Activated T-helper 2 cell treated with anti-CD3 and anti-CD28 coated beads, Interferon-gamma antibody, Interleukin-2, Interleukin-4, amounts not matched to agents 10 μg/mL and 5 μg/mL and 100 μg/mL, durations not matched to agents 14 hours and 24 hours and 36 hours (primary cell): ENCODE measurements at places on chromosomes 5 and 9. TPM values are rescaled to one million over a fixed set of nuclear protein-coding genes. Genes with fewer than 3 reads are reported as not detected.

DNA sequence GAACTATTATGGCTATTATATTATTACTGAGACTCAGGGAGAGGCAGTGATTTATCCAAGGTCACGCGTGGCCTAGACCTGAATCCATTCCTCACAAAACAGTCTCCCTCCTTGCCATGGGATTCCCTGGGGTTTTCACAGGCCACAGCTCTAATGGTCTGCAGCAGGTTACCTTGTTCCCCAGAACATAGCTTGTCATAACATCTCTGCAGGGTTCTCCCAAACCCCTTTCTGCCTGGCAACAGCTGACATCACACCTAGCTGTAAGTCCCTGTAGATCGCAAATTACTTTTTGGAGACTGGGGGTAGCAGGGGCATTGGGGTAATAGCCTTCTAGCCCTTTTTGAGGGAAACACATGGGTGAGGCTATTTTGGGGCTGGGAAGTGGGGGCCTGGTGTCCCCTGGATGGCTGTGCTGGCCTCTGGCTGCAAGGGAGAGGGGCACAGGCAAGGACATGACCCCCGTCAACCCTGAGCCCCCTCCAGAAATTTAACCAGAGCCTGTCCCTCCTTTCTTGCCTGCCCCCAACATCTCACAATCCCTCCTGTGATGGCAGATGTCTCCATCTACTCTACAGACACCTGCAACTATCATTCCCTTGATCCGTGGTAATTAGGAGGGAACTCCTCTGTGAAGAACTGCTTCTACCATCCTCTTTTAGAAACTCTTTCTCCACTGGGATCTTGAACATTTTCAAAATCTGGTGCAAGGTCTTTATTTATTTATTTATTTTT is 1.3 kb downstream of the CD74 start:
- DNase-seq, result peak; percentile 67

GRCh38 chr9:77750284-77750683 is 102.2 kb upstream of the GNA14 start:
- no peak for DNase-seq

- DNase-seq, result no peak
Measured at GRCh38 chr9:104850786-104851545, 77.0 kb downstream of the ABCA1 start.

DNA sequence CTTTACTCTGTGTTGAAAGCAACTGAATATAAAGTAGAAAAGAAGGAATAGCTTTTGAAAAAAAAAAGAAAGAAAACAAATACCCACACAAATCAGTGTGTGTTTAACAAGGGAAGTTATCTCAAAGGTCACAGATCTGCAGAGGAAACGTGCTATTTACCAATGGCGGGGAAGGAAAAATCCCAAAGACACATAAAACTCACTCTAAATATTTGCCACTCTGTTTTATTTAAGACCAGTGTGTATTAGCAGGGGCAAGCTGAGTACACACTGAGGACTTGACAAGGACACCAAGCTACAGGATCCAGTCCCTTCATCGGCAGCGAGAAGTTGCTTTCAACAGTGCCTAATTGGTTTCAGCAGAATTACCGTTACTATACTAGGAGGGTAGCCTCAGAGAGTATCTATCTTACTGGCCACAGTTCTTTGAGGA is 252.5 kb downstream of the DEPDC1B start:
- no peak for DNase-seq

- no peak for DNase-seq
Measured at GRCh38 chr5:6261668-6262067, 116.7 kb downstream of the MED10 start.

GRCh38 chr5:95927927-95928723 is 33.5 kb downstream of the ELL2 start:
- DNase-seq, result no peak

- no peak for DNase-seq
Measured at GRCh38 chr5:161399996-161400562, 146.4 kb downstream of the GABRB2 start.

- no peak for DNase-seq
Measured at GRCh38 chr5:154732212-154732611, 23.0 kb upstream of the LARP1 start.

GRCh38 chr9:117416856-117417255 is 2.0 kb upstream of the ASTN2 start:
- no peak for DNase-seq

- DNase-seq, result no peak
Measured at GRCh38 chr5:53430618-53431252, 49.7 kb upstream of the FST start.

DNA sequence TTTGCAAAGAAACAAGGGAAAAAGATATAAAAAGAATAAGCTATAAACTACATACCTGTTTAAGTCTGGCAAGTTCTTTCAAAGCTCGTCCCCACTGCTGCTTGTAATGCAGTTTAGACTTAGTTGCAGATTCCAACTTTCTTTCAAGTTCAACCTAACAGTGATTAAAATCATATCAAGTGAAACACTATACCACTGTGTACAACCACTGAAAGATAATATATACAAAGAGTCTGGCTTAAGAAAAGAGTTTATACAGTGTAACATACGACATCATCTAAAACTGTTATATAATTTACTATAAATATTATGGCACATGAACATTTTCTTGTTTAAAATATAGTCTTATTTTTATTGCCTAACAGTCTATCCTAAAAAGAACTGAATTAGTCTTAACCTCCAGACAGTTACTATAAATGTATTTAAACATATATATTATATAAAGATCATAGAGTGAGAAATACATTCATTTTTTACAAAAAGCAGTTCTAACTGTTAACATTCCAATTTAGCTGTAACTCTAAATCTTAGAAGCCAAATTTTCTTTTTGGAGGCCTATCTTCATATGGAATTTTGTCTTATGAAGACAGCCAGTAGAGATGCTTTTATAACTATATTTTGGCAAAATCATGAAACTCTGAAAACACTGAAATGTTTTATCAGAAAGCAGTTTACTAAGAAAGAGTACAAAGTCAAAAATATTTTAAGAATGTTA is 58.6 kb downstream of the CEP120 start:
- DNase-seq, result no peak

GRCh38 chr5:164073081-164073480 is 567.7 kb downstream of the MAT2B start:
- DNase-seq, result no peak

DNA sequence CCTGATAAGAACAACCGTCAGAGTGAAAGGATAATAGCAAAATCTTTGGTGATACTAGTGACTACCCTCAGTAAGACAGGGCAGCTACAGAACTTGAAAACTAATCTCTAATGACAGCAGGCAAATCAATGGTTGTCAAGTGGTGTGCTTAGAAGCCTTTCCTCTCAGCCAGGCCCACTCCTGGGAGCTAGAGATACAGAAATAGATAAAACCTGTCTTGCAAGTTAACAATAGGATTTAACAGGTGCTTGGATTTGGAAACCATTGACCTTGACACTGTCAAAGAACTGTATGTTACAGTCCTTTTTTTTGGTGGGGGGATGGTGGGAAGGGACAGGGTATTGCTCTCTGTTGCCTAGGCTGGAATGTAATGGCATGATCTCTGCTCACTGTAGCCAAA is 118.6 kb downstream of the BASP1 start:
- DNase-seq, result no peak

DNA sequence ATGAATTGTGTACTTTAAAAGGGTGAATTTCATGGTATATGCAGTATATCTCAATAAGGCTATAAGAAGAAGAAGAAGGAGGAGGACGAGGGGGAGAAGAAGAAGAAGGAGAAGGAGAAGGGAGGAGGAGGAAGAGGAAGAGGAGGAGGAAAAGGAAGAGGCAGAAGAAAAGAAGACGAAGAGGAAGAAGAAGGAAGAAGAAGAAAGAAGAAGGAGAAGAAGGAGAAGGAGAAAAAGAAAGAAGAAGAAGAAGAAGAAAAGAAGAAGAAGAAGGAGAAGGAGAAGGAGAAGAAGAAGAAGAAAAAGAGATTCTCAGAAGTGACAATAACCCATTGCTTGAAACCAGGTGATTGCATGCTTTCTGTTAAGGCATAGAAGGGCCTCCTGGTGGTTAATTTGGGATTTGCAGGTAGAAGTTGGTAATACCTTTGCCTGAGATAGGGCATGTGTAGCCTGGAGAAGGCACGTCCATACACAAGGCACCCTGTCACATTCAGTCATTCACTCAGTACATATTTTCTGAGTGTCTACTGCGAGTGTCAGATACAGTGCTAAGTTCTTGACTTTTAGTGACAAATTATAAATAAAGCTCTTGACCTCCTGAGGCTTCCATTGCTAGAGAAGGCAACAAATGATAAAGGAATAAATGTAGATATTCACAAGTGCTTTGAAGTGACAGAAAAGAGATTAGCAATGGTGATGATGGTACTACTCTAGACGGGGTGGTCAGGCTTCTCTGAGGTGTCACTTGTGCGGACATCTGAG is 231.3 kb downstream of the NPR3 start:
- DNase-seq, result no peak

- no peak for DNase-seq
Measured at GRCh38 chr5:73179730-73180129, 6.7 kb downstream of the TMEM174 start.

GRCh38 chr9:119959846-119960545 is 590.8 kb upstream of the BRINP1 start:
- no peak for DNase-seq

- DNase-seq, result no peak
Measured at GRCh38 chr5:134139377-134139851, 24.9 kb downstream of the TCF7 start.

Gene WDR36
- 77.9 and 79.9 TPM in 2 replicates for total RNA-seq

Gene PROB1
- total RNA-seq, result 7.7 and 8.3 TPM in 2 replicates

Gene RACK1
- total RNA-seq, result 2,110 and 2,123 TPM in 2 replicates

Gene TAF11L5
- not detected in 2 replicates for total RNA-seq

Gene SLC36A2
- not detected in 2 replicates for total RNA-seq

Gene HMCN2
- total RNA-seq, result not detected in 2 replicates

Gene SHC3
- total RNA-seq, result not detected in 2 replicates

Gene ADGRD2
- total RNA-seq, result not detected in 2 replicates
